ENCODE measurements at places on chromosomes 4 and X.
A peak's percentile ranks its signal among the peaks of the same experiment; 100 is the strongest.

GRCh38 chr4:184660978-184661377 is 11.4 kb downstream of the PRIMPOL start:
- no peak for DNase-seq

DNA sequence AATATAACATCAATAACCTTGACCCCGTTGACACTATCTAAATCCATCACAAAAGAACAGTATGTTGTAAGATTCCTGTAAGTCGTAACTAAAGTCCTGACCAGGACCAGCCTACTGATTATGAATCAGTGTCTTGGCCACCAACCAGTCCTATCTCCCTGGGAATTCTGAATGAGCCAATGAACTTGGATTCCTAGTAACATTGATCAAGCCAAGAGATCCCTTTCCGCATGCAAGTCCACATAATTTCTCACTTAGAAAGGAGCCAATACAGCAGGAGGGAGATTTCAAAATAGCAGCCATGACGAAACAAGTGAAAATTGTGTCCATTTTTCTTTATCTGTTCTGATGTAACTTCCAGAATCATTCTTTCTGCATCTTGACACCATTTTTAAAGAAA is 9.5 kb downstream of the XPNPEP2 start:
- DNase-seq, result no peak

DNA sequence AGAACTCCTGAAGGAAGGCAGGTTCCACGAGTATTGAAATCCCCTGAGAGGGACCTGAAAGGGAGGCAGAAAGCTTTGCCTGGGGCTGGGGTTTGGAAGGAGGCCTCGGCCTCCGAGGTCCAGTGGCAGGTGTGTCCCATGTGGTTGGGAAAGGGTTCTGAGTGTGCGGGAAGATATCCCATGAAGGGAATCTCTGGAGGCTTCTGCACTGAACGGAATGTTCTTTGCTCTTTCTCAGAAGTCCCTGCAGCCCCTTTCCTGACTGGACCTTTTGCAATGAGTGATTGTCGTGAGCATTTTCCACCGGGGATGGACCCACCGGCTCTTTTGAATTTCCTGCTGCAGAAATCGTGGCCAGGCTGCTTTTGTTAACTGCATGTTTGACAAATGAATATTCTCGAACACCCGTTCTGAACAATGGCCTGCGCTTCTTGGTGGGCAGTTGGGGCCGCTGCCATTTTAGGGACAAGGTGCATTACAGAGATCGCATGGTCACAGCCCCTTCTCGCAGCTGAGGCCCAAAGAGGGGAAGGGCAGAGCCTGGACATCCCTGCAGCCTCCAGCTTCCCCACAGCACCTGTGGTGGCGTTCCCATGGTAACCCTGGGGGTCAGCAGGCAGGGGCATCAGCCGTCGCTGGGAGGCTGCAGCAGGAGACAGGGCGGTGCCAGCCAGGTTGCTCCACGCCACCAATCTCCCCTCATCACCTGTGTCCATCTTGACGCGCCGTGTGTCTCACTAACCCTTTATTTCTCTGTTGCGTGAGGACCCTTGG is 18.3 kb upstream of the HTRA3 start:
- DNase-seq, result peak; percentile 7

DNA sequence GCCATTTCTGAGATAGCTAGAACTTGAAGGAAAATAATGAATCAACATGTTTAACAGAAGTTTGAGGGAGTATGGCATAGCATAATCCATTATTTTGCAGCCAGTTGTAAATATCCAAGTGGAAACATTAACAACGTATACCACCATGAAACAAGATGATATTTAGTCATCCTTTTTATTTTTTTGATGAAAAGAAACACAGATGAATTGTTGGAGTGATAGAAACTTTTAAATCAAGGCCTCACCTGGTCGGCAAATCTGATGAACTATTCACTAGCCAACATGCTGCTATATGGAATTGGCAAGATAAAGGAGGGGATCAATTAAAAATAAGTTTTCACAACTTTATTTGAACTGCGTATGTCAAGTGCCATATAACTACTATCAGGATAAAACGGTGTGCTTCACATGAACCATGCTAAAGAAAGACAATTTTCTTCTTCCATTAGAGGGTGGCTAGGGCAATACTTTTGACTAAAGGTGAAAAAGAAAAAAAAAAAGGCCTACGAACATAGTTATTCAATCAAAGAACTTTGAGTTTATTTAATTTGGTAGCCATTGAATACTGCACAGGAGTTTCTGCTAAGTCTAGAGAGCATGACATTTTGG is 510.7 kb downstream of the SPOCK3 start:
- DNase-seq, result no peak

DNA sequence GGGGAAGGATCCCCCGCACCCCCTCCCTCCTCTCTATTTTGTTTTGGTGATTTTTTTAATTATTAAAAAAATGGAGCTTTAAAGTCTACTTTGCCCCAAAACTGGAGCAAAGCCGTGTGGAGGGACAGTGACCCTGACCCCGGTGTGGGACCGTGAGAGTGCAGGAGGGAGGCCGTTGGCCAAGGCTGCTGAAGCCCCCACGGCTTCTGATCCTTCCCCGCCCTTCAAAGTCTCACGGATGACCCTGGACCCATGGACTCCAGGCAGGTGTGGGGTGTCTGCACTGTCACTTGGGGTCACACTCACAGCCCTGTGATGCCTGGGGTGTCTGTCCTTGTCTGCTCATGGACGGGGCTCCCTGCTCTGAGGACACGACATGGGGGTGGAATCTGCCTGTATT is 133.3 kb downstream of the CPZ start:
- peak; percentile 6 for DNase-seq

DNA sequence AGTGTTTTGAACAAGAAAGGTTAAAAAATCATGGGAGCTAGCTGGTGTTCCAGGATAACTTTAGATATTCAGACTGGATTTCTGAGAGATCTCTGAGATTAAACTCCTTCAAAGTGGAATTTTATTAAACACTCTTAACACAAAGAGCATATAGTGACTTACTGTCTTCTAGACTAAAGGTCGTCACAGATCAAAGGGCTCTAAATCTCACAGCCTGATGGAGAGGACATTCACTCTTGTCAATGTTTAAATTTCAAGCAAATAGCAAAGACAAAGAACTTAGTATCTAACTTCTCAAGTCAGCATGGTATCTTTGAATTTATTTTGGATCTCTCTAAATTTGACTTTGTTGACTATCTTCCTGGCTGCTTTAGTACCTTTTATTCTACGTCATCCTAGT is 53.7 kb upstream of the NUDT6 start:
- no peak for DNase-seq

DNA sequence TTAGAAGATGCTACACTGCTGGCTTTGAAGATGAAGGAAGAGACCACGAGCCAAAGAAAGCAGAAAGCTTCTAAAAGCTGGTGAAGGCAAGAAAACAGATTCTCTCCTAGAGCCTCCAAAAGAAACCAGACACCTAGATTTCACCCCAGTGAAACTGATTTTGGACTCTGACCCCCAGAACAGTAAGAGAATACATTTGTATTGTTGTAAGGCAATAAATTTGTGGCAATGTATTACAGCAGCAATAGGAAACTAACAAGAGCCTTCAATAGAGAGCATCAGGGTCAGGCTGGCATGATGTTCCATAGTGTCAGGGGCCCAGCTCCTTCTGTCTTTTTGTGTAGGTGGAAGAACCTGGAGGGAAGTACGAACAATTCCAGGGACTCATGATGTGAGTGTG is 6.0 kb upstream of the TEC start:
- DNase-seq, result no peak

DNA sequence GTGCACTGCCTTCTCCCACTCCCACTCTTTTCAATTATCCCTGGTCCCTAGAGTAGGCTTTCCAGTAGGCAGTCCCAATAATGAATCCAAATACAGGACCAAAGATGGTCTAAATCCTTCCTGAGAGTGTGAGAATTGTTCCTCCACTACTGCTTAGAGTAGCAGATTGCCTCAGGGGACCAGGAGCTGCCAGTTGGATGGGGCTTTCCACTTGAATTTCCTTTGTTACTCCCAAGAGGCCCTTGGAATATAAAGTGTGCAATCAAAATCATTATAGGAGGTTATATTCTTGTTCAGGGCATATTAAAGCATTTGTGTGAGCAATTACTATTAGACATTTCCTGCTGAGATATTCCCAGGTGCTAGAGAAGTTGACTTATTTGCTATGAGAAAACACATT is 156.6 kb upstream of the TLL1 start:
- DNase-seq, result no peak

- no peak for DNase-seq
These were observed 63.3 kb upstream of the RXFP1 start for GRCh38 chr4:158458271-158458895.

DNA sequence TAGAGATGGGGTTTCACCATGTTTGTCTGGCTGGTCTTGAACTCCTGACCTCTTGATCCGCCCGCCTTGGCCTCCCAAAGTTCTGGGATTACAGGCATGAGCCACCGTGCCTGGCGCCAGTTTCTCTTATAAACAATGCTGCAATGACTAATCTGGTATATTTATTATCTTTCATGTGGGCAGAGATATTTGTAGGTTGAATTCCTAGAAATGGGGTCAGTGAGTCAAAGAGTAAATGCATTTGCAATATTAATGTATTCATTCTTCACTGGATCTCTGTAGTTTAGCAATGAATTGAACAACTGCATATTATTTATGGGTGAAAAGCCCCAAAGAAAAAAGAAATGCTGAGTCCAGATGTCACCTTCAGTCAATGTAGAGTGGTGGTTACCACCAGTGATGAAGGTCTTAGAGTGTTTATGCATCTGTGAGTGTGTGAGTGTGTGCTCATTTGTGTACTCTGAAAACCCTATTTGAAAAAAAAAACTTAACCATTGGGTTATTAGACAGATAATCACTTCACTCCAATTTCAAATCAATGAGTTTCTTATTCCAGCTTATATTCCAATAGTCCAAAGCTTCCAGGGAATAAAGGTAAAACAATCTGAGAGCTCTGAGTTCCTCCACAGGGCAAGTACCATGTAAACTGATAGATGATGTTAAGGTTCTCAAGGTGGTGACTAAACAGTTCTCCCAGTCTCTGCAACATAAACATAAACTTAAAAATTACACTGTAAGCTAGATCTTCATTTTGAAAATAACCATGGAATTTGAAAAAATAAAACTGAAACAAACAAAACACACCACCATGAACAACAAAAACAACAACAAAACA is 22.6 kb upstream of the CD38 start:
- DNase-seq, result no peak

- DNase-seq, result no peak
These were observed 69.1 kb upstream of the SCOC start for GRCh38 chr4:140304346-140304745.

DNA sequence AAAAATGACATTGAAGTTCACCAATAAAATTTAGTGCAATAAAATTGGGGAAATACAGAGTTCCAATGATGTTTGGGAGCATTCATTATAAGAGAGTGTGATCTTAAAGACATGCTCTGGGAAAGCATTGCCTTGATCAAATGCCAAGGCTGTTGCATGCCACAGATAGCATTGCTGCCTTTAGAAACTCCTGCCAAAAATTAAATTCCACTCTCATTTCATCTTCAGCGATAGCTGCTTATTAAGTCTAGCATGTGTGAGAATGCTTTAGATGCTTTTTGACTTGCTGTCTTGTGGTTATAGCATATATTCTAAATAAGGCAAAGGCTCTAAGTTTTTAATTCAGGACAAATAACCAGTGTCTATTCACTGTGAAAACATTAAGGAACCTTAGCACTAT is 49.3 kb downstream of the NPNT start:
- no peak for DNase-seq

DNA sequence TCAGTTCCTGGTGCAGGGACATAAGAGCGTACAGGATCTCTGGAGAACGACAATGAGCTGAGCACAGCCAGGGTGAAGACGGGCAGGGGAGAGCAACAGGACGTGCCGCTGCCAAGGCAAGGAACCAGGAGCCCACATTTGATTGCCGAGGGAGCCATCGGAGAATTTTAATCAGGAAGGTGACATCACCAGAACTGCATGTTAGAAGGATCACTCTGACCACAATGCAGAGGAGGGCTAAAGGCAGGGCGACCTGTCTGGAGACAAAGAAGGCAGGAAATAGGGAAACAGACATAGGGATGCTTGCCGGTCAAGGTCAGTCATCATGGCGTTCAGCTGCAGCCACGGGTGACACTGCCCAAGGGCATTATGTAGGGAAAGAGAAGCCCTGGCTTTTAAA is 81.4 kb downstream of the RBM47 start:
- DNase-seq, result no peak

DNA sequence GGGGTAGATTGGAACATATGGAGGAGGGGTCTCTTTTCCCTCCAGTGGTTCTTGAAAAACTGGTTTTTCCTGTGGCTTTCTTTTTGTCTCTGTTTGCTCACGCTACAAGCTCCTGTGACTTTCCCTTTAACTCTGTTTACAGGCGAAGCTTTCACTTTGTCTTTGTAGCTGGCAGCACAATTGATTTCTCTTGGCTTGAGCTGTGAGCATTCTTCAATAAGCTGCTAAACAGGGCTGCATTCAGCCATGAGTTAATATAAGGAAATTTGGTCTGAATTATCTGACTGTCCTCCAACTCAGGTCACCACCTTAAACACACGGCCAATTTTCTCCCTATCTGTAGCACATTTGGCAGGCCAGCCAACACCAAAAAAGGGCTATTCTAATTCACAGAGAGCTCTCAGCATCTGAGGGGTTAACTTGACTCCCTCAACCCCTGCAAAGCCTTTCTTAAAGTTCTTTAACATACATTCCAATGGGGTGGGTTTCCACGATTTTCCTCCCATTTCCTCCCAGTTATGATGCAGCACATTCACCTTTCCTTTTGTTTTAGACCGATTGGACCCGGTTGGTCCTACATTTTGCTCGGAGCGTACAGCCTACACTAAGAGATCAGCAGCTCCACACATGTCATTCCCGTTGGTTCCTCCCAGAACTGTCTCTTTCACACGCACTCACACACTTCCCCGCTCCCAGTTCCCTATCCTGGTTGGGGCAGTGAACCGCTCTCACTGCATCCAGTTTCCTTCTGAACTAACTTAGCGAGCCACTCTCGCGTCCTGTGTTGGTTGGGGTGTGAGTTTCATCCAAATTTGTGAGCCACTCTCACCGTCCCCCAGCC is 45.4 kb downstream of the UGT2A3 start:
- no peak for DNase-seq

DNA sequence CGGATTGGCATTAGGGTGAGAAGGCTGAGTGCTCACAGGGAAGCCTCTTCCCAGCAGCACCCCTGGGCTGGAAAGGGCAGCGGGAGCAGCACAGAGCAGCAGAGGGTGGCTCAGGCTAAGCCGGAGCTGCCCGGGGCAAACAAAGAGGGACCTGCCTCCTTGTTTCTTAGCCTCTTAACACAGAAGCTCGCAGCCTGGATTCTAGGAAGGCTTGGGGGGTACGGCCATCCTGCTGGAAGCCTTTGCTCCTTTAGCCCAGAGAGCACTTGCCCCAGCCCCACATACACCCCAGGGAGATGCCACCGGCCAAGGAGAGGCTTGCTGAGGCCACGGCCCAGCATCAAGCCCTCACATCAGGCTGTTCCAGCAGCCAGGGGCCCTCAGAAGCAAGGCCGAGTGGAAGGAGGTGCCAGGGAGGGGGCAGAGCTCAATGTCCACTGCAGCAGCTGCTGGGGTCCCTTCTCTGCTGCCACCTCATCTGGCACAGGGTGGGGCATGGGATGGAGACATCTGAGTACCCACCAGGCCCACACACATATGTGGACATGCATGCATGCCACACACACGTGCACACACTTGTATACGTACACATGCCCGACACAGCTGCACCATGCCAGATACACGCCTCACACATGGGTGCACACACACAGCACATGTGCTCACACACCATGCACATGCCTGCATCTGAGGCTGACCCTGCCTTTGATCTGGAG is 20.3 kb upstream of the SPON2 start:
- DNase-seq, result peak; percentile 68

GRCh38 chr4:56513517-56513916 is 7.9 kb downstream of the ARL9 start:
- no peak for DNase-seq

Data from psoas muscle (tissue), 8 donors.